ENCODE measurements at places on chromosomes 11 and 22.

- DNase-seq: no peak
These were observed 26.1 kb downstream of the GDPD5 start for GRCh38 chr11:75499423-75500190.

DNA sequence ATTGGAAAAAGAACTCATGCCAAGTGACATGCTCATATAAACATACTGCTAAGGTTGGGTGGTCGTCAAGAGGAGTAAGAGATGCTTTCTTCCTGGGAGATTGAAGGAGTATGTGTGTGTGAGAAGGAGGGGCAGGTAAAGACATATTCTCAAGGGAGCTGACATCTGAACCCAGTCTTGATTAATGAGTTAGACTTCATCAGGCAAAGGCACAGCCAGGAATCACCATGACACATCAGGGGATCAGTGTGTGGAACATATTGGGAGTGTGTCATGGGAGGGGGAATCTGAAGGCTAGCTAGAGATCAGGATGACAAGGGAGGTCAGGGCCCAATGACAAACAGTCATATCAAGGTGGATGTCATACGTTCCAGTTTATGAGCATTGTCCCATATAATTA, 14.9 kb downstream of the CNTF start:
- DNase-seq: no peak

- peak; percentile 75 for DNase-seq
These were observed 89.8 kb upstream of the PARVA start for GRCh38 chr11:12287374-12288211.

- DNase-seq: no peak
These were observed 83.0 kb downstream of the AASDHPPT start for GRCh38 chr11:106160494-106160893.

- no peak for DNase-seq
These were observed 13.6 kb downstream of the INCENP start for GRCh38 chr11:62137276-62137861.

DNA sequence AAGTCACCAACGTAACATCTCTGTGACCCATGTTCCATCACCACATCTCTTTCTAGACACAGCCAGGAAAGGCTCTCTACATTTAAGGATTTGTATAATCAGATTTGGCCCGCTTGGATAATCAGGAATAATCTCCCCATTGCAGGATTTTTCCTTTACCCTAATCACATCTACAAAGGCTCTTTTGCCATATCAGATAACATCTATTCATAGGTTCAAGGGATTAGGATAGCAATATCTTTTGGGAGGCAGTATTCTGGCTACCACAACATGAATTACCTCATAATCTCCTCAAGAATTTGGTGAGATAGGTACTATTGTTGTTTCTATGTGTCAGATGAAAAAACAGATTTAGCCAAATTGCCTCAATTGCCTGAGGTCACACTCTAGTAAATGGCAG, 142.8 kb upstream of the UBASH3B start:
- no peak for DNase-seq

DNA sequence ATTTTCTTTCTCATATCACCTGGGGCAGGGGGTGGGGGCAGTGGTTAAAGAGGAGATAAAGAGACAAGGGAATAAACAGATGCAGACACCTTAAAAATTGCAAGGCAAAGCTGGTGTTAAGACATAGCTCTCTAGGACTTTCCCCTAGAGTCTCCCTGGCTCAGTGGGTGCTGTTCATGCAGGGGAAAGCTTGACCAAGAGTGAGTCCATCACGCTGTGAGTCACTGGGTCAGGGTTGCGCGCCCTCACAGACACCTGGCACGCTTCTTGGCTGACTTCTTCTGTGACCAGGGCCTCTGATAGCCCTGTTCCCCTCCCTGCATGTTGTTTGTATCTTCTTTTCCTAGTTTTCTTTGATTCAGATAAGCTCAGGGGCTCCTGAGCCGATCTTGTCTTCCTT, 31.9 kb downstream of the COMMD9 start:
- no peak for DNase-seq

DNA sequence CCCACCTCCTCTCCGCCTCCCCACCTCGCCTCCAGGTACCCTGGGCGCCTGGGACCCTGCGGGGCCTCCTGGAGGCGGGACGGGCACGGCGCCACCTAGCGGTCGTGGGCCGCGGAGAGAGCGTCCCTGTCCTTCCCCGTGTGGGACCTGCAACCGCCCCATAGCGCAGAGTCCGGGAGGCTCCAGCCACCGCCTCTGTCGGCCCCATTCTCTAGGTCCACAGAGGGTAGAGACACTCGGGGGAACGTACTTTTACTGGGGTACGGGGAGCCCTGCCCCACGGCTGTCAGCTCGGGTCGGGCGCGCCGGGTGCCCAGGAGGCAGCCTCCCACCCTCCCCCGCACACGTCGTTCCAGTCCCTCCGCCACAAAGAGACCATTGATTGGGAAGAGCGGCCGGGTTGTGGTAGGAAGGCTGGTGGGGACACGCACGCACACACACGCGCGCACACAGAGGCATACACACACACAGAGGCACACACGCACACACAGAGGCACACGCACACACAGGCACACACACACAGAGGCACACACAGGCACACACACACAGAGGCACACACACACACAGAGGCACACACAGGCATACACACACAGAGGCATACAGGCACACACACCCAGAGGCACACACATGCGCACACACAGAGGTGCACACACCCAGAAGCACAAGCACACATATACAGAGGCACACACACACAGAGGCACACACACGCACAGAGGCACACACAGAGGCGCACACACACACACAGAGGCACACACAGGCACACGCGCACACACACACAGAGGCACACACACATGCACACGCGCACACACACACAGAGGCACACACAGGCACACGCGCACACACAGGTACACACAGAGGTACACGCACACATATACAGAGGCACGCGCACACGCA, 12.6 kb upstream of the NECTIN1 start:
- peak; percentile 95 for DNase-seq

GRCh38 chr22:46775850-46776826, 13.7 kb downstream of the TBC1D22A start:
- no peak for DNase-seq

DNA sequence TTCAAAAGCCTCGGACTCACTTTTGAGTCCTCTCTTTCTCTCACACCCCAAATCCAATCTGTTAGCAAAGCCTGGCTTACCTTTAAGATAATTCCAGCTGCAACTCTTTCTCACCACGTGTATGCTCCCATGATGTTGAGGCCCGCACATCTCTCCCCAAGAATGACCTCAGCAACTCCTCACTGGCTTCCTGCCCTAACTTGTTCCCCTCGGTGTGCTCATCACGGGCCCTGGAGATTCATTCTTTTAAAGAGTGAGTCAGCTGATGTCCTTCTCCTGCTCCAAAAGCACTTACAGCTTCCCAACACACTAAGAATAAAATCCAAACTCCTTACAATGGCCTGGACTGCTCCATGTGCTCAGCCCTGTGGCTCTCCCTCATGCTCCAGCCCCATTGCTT, 1041.3 kb downstream of the OPCML start:
- DNase-seq: no peak

- DNase-seq: peak; percentile 43
These were observed 8.8 kb downstream of the SCGB2A1 start for GRCh38 chr11:62217191-62217748.

- DNase-seq: no peak
These were observed 478.2 kb downstream of the BUD13 start for GRCh38 chr11:116294630-116295029.

- DNase-seq: no peak
These were observed 1.0 kb upstream of the ROBO4 start for GRCh38 chr11:124898711-124899110.

DNA sequence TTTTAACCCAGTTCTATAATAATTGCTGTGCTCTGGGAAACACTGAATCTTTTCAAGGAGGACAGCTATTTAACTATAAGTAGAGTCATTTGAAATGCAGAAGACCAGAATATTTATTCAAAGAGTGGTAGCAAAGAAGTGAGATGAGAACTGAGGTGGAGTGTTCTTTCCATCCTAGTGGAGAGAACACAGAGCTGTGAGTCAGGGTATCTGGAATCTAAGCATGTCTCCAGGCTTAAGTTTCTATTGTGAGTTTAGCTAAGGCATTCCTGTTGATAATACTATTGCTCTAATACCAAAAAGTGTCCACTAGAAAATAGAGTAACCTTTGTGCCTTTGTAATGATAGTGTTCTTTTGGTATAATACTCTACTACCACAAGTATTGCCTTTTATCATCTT, 32.4 kb downstream of the JAM3 start:
- DNase-seq: no peak

- no peak for DNase-seq
These were observed 471.1 kb upstream of the ANO3 start for GRCh38 chr11:25860677-25861450.

DNA sequence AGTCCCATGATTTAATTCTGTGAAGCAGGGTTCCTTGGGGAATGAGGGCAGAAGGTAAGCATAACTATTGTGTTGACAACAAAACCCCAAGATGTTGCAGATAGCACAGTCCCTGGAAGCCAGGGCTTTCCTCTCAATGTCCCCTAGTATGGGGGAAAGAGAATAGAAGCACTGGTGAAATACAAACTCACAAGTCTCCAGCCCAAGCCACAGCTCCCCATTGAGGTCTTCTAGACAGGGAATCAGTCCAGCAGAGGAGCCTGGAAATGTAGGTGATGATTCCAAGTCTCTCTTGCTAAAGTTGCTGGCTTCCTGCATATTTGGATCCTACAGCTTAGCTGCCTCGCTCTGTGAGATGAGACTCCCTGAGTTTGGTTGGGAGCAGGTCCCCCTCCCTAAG, 31.7 kb upstream of the DRD2 start:
- no peak for DNase-seq

DNA sequence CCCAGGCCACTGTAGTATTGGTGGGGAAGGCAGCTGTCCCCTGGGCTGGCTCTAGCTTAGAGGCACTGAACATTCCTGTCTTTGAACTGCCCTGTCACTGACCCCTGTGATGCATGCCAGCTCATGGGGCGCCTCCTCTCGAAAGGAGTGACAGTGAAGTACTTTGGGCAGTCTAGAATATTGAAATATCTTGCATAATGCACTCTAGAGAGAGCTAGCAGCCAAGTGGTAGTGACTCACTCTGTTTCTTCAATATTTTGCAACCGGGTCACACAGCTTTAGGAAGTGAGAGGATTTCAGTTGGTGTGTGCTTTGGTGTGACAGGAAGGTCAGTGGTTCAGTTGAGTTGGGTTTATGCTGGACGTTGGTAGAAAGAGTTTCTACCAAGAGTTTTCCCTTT, 35.5 kb upstream of the ST14 start:
- DNase-seq: no peak

DNA sequence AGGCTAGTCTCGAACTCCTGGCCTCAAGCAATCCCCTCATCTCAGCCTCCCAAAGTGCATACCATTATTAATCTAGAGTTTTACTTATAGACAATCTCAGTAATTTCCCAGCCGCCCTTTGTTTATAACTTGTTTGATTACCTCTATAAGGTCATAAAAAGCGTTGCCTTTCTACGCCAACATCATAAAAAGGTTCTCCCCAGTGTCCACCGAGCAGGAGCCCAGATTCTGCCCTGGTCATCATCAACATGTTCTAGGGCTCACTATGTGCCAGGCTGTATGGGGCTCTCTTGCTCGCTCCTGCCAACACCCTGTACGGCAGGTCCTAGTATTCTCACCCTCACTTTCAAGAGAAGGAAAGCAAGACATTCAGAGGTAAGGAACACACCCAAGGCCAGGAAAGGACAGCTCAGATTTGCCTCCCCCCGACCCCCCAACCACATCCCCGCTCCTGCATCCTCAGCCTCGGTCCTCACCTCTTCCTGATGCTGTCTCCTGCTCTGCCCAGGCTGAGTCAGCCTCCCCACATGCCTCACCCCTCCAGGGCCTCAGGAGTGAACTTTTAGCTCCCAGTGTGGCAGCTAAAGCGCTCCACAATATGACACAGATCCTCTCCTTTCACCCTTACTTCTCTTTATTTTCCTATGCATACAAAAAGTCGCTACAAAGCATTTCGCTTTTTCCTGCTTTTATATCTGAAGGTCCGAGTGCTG, 14.3 kb downstream of the ARFGAP3 start:
- no peak for DNase-seq

GRCh38 chr22:44658311-44658953, 43.6 kb upstream of the PRR5 start:
- no peak for DNase-seq

GRCh38 chr22:36819112-36819511, 2.3 kb upstream of the PVALB start:
- no peak for DNase-seq

- no peak for DNase-seq
These were observed 13.5 kb downstream of the CCDC179 start for GRCh38 chr11:22846726-22847125.

DNA sequence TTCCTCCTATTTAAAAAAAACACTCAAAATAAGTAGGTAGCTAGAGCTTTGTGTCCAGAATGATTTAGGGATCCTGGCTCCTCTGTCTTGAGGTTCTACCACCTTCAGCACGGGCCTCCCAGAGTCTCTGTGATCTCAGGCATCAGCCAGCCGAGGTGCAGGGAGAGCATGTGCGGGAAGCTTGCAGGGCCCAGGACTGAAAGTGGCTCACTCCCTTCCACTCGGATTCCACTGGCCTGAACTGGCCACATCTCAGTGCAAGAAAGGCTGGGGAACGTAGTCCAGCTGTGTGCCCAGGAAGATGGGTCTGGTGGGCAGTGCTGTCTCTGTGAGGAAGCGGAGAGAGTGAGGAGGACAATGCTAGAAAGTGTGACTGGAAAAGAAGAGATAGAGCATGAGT, 68.3 kb upstream of the MYOD1 start:
- no peak for DNase-seq

DNA sequence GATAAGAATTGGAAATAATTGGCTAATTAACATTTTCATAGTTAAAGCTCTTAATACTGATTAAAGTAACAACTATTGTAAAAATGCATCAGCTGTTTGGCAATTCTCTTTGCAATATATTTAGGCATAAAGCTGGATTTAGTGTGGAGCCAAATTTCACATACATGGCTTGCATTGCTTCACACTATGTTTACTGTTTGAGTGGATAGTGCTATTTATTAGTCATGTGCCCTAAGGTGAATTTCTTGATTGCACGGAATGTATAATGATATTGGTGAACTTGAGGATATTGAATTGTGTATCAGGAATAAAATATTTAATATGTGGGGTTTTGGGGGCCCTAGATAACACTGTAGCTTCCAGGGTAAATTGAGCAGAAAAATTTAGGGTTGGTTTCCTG, 100.9 kb downstream of the AASDHPPT start:
- no peak for DNase-seq

GRCh38 chr11:67368621-67369020, 4.8 kb downstream of the CLCF1 start:
- no peak for DNase-seq

GRCh38 chr22:45896964-45897538, 79.9 kb downstream of the WNT7B start:
- DNase-seq: no peak

GRCh38 chr11:58788355-58789023, 56.0 kb downstream of the GLYATL2 start:
- peak; percentile 26 for DNase-seq
